Activated naive CD8-positive, alpha-beta T cell treated with anti-CD3 and anti-CD28 coated beads, Interleukin-2, amount 10 ng/mL, durations not matched to agents 7 days and 5 days (primary cell): ENCODE measurements at places on chromosomes 5 and 9.

- DNase-seq = no peak
These were observed 37.5 kb downstream of the RETREG1 start for GRCh38 chr5:16579142-16579847.

GRCh38 chr5:119470105-119470763 lies 17.9 kb downstream of the HSD17B4 start:
- no peak for DNase-seq

- no peak for DNase-seq
These were observed 241.2 kb upstream of the TNC start for GRCh38 chr9:115359017-115359780.

- no peak for DNase-seq
These were observed 8.0 kb downstream of the PDCD1LG2 start for GRCh38 chr9:5518171-5518936.

DNA sequence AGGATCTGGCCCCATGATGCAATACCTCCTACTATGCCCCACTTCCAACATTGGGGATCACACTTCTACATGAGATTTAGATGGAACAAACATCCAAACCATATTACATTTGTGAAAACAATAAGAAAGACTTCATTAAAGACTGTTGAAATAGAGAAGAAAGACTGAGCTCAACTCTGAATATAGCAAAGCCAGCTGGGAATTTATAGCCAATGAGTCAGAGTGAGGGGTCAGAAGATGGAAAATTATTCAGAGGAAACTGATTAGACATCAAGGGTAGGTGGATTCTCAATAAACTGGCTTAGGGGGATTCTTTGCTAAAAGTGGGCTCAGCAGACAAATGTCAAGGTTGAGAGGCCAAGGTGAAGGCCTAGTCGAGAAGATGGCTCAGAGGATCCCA lies 25.6 kb downstream of the BTF3 start:
- DNase-seq = no peak

DNA sequence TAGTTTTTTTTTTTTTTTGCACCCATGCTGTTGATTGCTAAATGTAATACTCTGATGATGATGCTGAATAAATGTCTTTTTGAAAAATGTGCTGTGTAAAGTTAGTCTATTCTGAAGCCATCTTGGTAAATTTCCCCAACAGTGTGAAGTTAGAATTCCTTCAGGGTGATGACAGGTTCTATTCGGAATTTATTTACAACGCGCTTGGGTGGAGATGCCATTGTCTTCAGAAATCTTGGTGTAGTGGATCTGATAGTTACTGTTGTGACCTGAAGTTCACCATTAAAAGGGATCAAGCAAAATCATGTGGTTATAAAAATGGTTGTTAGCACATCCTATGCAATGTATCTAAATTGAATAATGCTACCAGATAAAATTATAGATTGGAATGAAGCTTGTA lies 36.3 kb upstream of the DMRT1 start:
- DNase-seq = no peak

GRCh38 chr5:51347704-51348103 lies 35.5 kb upstream of the ISL1 start:
- DNase-seq = no peak

DNA sequence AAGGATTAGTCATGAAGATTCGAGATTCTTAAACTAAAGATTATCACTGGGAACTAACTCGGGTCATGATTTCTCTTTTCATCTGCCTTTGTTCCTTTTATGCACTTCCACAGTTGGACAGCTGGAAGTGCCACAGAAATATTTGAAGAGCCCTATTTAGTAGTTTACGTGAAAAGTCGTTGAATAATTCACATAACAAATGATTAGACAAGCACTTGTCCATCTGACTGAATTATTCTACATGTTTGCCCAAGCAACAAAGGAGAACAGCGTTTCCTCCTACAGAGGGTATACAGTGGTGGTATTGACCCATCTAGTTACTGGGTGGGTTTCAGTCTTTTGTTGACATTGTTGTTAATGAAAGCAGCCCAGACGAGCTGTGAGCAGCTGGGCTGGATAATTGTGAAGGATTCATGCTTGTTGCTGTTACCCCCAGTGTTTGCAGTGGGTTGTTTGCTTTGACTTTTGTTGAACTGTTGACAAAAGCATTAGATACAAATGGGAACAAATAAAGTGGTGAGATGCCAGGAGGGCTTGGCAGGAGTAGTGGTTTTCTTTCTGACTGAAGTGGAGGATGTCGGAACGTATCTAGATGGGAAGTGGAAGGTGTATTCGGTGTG lies 96.2 kb downstream of the TLE4 start:
- no peak for DNase-seq

- DNase-seq = no peak
These were observed 422.7 kb upstream of the PIK3R1 start for GRCh38 chr5:67792891-67793290.

DNA sequence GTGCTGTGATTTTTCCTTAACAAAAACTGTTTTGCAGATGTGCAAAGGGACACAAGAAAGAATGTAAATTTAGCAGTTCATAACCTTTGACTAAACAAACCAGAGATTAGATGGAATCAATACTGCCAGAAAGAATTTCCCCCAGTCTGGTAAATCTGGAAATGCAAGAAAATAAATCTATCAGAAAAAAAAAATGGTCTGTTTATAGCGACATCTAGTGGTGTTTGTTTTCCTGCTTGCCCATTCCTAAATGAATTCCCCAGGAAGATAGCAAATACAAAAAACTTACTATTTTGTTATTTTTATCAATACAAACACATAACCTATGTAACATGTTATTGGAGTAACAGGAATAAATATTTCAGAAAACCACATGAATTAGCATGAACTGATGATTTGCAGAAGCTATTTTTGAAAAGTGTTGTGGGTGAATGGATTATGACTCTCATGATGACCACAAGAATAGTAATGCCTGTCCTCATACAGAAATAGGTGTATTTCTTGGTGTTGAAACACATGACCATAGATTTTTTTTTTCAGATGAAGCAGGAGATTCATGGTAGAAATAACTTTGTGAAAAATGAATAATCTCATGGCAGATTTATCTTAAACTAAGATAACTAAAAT lies 1703.8 kb downstream of the MAT2B start:
- no peak for DNase-seq

DNA sequence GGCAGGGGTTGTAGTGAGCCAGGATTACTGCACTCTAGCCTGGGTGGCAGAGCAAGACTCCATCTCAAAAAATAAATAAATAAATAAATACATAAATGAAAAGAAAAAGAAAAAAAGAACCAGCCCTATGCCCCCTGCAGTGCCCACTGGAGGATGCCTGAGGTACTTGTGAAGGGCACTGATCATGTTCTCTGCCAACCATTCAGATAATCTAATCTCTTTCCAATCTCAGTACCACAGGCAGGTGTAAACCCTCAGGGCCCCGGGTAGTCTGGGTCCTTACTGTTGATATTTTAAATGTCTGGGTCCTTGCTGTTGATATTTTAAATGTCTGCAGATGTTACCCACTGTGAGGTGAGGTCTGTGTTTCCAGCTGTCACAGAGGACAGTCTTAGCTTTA lies 321.8 kb upstream of the ADCY2 start:
- no peak for DNase-seq

DNA sequence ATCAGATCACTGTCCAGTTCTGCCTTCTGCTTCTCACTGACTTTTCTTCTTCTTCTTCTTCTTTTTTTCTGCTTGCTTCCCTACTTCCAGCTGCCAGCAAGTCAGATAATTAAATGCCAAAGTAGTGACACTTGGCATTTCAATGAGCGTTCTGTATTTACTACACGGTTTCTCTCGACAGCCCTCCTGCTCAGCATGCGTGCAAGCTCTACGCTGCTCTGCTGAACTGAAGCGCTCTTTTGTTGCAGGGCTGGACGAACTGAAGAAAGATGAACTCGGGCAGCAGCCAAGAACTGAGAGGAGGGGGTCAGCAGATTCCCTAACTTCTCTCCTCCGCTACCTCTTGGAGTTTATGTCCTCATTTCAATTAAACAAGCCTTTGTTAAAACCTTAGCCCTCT lies 319.1 kb downstream of the GLIS3 start:
- no peak for DNase-seq

DNA sequence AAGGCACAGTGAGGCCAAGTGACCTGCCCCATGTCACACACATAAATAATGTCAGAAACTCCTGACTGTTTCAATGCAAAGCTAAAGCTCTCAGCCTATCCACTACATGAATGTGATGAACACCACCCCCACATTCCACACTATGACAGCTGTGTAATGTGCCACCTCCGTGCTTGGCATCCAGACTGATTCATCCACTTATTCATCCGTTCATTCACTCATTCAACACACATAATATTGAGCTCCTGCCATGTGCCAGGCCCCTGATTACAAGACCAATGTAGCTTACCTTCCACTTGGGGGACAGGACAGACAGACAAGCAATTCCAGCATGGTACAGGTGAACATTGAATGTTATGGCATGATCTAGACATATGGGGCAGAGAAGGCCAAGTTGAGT lies 46.2 kb upstream of the FABP6 start:
- DNase-seq = no peak

- DNase-seq = no peak
These were observed 256.7 kb upstream of the CD180 start for GRCh38 chr5:67453111-67453905.

DNA sequence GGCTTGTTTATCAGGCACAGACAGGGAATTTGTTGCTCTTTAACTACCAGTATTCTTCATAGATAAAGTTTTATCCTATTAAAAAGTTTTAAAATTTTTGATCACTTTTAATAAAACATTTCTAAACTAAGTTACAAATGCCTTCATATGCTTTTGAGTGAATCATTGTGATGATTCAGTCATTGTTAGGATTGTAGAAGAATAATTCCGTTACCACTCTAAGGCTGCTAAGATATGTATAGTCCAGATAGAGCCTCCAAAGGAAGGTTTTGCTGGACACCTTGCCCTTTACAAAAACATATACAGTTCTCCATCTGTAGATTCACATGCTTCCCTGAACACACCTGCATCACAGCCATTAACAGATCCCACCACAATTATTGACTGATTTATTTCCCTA lies 233.7 kb downstream of the SPOCK1 start:
- DNase-seq = no peak

DNA sequence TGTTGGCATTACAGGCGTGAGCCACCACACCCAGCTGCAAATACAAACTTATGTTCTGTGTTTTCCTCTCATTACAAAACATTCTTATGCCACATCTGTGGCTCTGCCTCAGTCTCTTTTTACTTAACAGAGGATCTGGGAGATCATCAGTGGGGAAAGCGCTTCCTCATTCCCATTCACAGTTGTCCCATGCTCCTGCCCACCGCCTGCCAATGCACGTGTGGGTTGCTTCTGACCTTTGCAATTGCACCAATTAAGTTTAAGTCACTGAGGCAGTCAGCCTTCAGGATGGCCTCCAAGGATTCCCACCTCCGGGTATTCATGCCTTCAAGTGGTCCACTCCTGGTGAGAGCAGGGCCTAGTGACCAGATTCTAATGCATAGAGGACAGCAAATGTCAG lies 34.9 kb upstream of the EEIG1 start:
- no peak for DNase-seq

DNA sequence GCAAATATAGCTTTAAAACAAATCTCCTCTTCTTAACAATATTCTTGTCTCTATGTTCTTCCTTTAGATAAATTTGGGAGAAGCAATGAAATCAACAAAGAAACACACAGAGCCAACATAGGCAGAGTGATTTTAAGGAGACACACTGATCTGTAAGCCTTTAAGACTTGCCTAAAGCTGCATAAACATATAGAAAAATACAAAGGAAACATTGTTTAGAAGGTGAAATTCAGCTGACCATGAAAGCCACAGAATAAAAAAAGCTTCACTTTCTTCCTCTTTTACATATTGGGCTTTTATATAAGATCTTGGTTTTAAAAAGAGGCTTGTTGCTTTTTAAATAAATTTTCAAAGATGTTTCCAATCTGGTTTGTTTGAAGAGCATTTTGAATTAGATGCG lies 1277.5 kb downstream of the EFNA5 start:
- no peak for DNase-seq

DNA sequence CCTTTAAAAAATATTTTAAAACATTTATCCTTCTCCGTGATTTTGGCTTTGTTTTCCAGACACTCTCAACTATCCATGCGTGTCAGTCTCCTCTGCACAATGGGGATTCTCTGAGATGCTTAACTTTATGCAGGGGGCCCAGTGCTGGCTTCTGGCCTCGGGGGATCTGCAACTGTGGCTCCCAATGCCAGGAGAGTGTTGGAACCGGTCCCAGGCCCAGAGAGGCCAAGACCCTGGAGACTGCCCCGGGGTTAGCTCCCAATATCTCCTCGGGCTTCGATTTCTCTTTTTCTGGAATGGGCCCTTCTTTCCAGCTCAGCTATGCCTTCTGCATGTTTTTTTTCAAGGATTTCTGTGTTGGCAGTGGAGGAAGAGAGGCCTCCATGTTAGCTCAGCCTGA lies 20.1 kb upstream of the SARDH start:
- DNase-seq = no peak

DNA sequence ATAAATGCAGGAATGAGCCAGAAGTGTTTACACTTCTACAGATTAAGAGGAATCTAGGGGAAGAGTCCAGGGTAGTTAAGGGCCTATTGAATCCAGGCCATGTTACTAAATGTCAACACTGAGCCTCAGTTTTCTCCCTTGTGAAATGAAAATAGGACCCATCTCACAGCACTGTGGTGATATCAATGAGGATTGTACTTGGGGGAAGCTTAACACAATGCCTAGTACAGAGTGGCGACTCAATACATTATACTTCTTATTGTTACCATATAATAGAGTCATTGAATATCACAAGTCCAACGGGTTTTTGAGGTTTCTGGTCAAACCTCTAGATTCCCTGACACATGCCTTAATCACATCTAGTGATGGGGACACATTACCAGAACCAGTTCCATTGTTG lies 4.6 kb downstream of the TRUB2 start:
- no peak for DNase-seq

DNA sequence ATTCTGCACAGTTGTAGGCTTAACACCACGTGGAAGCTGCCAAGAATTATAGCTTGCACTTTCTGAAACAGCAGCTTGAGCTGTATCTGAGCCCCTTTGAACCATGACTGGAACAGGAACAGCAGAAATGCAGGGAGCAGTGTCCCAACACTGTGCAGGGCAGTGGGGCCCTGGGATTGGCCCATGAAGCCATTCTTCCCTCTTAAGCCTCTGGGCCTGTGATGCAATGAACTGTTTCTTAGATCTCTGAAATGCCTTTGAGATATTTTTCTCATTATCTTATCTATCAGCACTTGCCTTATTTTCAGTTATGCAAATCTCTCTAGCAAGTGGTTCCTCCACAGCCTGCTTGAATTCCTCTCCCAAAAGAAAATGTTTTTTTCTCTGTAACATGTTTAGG lies 87.0 kb upstream of the MTAP start:
- DNase-seq = no peak

DNA sequence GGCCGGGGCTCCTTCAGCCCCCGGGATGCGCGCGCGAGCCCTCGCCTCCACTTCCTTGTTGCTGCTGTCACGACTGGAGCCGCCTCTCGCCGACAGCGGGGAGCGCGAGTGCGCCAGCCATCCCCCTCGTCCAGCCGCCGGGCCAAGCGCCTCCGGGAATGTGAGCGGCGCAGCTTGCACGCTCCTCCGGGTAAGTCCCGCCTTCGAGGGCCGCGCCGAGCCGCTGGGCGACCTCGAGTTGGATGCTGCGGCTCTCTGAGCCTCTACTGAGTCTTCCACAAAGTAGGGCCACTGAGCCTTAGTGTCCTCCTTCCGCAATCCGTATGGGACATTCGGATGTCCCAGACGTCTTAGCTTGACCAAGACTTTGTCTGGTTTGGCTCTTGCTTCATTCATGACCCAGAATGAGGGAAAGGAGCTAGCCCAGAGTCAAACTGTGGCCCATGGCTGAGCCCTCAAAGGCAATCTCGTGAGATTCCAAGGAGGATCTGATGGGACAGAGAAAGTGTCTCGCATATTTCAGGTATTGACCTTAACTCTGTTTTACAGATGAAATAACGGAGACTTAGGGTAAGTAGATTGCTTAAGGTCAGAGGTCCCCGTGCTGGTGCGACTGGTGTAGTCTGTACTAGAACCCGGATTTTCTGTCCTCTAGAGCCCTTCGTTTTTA lies 586 bp downstream of the HMGXB3 start:
- DNase-seq = peak; percentile 66
